ENCODE measurements at places on chromosomes 7 and 10.

- DNase-seq = no peak
These were observed 90.5 kb downstream of the CALN1 start for GRCh38 chr7:72321637-72322036.

DNA sequence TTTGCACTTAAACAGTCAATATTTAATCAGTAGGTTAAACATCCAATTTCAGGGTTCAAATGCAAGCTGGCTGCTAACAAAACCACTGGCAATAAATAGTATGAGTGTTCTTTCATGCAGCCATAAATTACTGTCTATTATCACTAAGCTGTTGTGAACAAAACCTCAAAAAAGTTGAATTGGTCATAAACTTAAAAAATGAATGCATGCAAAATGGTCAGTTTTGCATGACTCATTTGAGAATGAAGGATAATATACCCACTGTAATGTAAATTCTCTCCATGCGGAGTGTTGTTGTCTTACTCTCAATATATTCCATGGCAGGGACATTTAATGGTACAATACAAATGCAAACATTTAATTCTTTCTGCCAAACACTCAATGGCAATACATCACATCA is 226.4 kb downstream of the MAGI2 start:
- no peak for DNase-seq

DNA sequence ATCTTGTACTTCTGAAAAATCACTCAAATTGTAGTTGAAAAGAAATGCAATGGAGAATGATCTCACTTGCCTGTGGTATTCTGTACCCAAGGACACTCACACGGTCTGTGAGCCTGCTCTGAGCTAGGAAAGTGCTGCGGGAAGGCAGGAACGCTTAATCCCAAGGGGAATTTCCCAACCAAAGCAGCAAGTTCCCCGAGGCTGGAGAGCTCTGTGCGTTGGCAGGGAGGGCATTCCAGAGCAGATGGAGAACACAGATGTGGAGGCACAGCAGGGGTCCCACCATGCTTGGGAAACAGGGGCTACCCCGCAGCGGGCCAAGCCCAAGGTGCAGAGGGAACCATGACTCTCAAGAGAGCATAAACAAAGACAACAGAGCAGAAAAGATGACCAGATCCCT is 13.6 kb downstream of the SVIL start:
- DNase-seq = no peak

DNA sequence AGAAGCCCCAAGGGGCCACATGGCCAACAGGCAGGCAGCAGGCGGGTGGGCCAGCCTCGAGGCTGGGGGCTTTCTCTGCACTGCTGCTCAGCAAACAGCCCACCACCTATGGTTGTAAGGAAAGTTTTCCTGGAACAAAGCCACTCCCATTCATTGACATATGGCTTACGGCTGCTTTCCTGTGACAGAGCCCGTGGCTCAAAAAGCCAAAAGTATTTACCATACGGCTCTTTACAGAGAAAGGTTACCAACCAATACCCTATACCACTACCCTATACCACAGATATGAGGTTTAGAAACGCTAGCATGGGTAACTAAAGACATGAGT is 152.7 kb downstream of the MAD1L1 start:
- DNase-seq = no peak

GRCh38 chr7:142389544-142389943 is 131.7 kb upstream of the PRSS58 start:
- no peak for DNase-seq

DNA sequence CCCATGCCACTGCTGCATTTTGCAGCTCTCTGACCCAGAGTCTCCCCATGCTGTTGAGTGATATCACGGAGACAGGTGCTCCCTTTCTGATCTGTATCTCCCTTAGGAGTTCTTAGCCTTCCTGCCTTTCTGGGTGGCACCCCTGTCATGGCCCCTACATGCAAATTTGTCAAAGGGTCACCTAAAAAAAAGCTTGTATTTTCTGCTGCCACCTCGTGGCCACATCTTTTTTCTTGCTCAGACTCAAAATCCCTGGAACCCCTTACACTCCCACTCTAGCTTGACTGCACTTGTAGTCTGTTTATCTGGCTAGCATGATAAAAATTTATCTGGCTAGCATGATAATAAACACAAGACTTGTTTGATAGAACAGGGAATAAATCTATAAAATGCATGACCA is 809.1 kb downstream of the SORCS1 start:
- no peak for DNase-seq

- DNase-seq = no peak
These were observed 34.9 kb downstream of the ITGB1 start for GRCh38 chr10:32923134-32923533.

DNA sequence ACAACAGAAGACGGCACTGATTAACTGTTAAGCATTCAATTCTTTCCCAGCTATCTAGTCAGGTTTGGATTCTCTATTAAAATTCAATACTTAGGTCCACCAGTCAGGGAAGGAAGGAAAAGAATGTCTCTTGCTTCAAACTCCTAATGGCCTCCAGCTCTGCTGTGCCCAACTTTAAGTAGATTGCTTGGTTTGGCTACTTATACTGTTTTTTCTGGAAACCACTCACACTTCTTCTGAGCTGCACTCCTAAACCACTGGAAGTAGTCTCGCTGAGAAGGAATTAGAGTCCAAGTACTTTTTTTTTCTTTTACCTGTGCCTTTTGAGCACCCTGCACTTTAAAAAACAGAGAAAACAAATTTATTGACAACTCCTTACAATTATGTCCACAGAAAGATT is 26.7 kb upstream of the COL1A2 start:
- no peak for DNase-seq

- no peak for DNase-seq
These were observed 58.0 kb downstream of the TSPAN12 start for GRCh38 chr7:120799813-120800475.

GRCh38 chr7:77667459-77668086 is 28.7 kb upstream of the RSBN1L start:
- DNase-seq = no peak

DNA sequence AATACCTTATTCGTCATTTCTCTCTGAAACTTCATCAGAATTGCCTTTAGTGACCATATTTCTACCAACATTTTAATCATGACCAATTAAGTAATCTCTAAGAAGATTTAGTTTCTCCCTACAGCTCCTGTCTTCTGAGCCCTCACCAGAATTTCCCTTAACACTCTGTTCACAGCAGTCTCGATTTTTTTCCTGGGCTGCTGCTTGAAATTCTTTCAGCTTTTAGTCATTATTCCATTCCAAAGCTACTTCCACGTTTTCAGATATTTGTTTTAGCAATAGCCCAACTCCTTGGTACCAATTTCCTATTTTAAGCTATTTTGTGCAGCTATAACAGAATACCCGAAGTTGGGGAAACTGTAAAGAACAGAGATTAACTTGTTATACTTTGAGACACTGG is 192.4 kb upstream of the DKK1 start:
- no peak for DNase-seq

DNA sequence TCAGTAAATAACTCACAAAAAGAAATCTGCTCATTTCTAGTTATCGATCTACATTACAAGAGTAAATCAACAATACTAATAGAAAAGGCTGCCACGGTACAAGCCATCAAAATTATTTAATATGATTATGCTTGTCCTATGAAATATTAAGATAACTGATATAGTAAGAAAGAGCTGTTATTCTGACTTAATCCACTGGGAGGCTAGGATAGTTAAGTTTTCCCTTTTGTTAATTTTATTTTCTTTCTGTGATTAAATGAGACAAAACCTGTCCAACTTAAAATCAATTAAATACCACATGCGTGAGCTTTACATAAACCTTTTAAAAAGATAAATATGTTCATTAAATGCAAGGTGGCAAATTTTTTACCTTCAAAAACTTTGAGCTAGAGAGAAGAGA is 114.8 kb downstream of the LMBR1 start:
- DNase-seq = no peak

- DNase-seq = no peak
These were observed 984.7 kb upstream of the CELF2 start for GRCh38 chr10:10032991-10033390.
